ENCODE measurements at places on chromosomes 12 and 14.

DNA sequence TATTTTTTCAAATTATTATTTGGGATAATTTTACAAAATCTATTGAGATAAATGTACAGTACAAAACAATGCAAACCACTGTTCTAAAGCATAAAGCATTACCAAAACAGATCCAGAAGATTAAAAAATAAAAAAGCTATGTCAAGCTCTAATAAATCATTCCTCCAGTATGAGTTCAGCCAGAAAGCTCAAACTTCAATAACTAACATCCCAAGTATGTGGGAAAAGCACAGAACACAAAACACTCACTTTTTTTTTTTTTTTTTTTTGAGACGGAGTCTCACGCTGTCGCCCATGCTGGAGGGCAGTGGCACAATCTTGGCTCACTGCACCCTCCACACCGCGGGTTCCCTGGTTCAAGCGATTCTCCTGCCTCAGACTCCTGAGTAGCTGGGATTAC, 11.3 kb downstream of the SAV1 start:
- no peak for DNase-seq

DNA sequence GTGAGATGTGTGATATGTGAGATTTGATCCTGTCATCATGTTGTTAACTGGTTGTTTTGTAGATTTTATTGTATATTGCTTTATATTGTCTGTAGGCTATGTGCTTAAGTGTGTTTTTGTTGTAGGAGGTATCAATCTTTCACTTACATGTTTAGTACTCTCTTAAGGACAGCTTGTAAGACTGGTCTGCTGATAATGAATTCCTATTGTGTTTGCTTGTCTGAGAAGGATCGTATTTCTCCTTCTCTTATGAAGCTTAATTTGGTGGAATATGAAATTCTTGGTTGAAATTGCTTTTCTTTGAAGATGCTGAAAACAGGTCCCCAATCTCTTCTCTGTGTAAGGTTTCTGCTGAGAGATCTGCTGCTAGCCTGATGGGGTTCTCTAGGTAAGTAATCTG, 94.5 kb upstream of the ARHGAP5 start:
- DNase-seq: no peak

- no peak for DNase-seq
Measured at GRCh38 chr12:7282844-7283243, 21.0 kb upstream of the ACSM4 start.

- DNase-seq: no peak
Measured at GRCh38 chr12:130457215-130457614, 119.5 kb downstream of the PIWIL1 start.

GRCh38 chr12:1926251-1926657, 7.8 kb upstream of the CACNA2D4 start:
- no peak for DNase-seq

- no peak for DNase-seq
Measured at GRCh38 chr12:53039851-53040250, 10.0 kb upstream of the TNS2 start.

- DNase-seq: no peak
Measured at GRCh38 chr12:64636856-64637255, 26.6 kb downstream of the RASSF3 start.

GRCh38 chr12:111034083-111034885, 113.9 kb upstream of the MYL2 start:
- DNase-seq: no peak

GRCh38 chr12:91817517-91817916, 328.1 kb downstream of the BTG1 start:
- DNase-seq: no peak

GRCh38 chr12:21350975-21351374, 16.3 kb upstream of the SLCO1A2 start:
- DNase-seq: no peak

- no peak for DNase-seq
Measured at GRCh38 chr12:71871116-71871515, 31.6 kb downstream of the TBC1D15 start.

GRCh38 chr14:91264151-91265150, 19.9 kb upstream of the GPR68 start:
- no peak for DNase-seq

Data from SW480 (cell line).